ENCODE measurements at places on chromosomes 13 and 19. TPM values are rescaled to one million over a fixed set of nuclear protein-coding genes. Genes with fewer than 3 reads are reported as not detected.

The NXNL1 gene
- polyA plus RNA-seq, result not detected

DNA sequence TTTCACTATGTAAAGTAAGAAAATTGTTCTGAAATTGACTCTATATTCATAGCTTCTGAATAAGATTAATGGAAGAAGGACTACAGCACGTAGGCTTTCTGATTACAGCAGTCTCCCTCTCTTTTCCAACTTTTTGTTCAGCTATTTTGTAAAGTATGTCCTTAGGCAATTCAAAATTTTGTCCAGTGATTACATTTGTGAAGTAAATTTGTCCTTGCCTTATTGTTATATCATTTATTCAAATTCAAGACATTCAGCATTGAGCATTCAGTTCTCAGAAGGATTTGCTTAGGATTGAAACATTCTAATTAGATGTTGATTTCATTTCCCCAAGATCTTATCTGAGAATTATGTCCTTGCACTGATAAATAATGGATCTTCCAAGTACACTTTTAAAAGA is 76.6 kb downstream of the WDFY2 start:
- no peak for DNase-seq

The FFAR1 gene
- polyA plus RNA-seq, result 1.1 TPM

- DNase-seq, result no peak
Observed at GRCh38 chr13:75329723-75330122, 152.2 kb downstream of the TBC1D4 start.

GRCh38 chr13:110001670-110002275 is 215.4 kb upstream of the IRS2 start:
- DNase-seq, result no peak

The GSK3A gene
- 53.7 TPM for polyA plus RNA-seq
